GOT3 (cell line): ENCODE measurements at places on chromosomes 2 and 18.

DNA sequence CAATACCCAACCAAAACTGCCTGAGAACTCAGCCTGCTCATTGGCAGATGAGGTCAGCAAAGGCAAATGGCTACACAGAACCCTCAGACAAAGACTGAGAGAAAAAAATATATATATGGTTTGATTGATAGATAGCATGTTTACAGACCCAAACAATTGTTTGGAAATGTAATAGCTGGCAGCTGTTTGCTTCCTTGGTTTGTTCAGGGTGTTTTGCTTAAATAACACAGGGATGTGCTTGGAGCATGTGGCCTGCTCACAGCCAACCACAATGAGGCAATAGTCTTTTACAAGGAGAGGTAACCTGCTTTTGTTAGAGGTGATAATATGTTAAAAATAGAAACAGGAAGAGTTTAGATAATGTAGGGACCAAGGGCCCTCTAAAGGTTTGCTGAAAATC, 84.5 kb downstream of the PDK1 start:
- no peak for DNase-seq

DNA sequence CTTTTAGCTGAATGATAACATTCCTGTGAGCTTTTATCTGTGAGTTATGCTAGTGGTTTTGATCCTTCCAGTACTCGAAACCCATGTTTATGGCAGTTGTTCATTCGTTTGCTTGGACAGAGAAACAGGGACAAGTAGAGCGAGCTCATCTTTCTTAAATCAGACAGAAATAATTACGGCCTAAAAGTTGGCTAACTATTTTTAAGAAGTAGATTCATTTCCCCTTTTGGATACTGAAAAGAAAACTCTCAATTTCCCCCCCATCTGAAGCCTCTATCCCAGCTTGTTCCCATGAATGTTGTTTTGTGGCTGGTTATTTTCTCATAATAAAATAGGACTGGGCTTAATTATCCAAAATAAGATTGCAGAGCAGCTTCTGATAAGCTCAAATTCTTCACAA, 67.1 kb downstream of the ANTXR1 start:
- no peak for DNase-seq

DNA sequence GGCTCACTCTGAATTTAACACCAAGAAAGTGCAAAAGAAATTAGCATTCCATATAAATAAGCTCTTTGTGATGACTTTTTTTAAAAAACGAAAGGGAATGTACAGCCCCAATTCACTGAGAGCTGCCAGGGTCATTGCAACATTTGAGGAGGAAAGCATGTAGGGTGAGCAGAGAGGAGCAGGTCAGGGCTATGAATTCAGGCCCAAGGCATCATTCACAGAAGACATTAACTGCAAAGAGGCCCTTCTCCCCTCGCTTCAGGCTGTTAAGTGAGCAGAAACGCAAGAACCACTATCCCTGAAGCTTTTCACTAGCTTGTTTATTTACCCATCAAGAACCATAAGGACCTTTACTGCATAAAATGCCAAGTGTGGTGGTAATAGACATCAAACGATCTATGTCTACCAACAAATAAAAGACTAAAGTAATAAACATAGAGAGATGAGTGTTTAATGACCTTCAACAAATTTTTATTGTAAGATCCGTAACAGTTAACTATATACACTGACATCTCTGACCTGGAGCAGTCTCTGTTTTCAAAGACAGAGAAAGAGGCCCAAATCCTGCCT, 333.1 kb upstream of the HNRNPA3 start:
- no peak for DNase-seq

- DNase-seq = no peak
These were observed 9.0 kb upstream of the SFXN5 start for GRCh38 chr2:73080321-73081131.

GRCh38 chr18:57931038-57931437, 113.0 kb upstream of the NEDD4L start:
- DNase-seq = no peak

GRCh38 chr2:215397632-215398341, 38.1 kb downstream of the FN1 start:
- no peak for DNase-seq

DNA sequence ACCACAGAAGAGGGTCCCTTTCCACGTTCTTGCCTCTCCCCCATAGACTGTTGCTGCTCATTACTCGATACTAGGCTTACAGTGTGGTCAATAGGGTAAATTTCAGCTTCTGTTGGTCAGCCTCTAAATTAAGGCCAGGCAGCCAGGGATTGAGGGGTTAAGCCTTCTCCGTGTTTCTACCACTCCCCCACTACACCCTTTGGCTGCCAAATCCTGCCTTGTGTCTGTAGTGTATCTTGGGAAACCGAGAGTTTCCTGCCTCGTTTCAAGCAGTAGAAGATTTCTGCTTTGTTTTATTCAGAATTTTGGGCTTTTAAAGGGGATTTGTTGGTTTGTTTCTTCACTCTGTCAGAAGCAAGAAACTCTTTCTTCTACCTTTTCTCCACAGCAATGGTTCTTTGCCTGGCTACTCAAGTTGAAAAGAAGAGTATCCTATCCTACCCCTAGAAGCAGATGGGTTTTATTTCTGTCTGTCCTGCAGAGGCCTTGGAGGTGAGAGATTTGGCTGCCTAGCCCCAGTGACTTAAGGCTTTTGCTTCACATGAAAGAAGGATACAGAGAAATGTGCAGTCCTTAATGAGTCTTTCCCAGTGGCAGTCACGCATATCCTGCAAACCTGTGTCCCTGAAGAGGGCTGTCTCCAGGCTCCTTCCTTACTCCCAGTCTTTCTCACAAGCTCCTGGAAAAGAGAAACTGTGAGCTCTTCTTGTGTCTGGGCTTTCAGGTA, 261.5 kb upstream of the TANK start:
- DNase-seq = no peak

- no peak for DNase-seq
These were observed 31.0 kb upstream of the GREB1 start for GRCh38 chr2:11502740-11503292.

DNA sequence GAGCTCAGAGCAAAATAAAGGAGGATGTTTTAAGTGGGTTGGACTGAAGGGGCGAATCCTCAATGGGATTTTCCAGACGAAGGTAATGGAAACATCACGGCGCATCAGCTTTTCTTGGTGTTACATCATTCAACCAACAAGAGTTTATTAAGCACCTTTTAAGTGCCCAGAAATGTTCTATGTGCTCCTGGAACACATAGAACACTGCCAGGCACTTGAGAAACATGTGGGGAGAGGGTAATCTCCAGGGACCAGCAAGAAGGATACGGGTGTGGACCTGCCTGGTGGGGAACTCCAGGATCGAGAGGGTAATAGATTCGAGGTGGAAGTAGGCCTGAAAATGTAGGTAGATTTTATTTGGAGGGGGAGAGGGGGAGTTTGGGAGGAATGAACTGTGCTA, 168.6 kb downstream of the PRKCE start:
- no peak for DNase-seq

GRCh38 chr2:176566961-176567360, 297.7 kb downstream of the MTX2 start:
- no peak for DNase-seq

DNA sequence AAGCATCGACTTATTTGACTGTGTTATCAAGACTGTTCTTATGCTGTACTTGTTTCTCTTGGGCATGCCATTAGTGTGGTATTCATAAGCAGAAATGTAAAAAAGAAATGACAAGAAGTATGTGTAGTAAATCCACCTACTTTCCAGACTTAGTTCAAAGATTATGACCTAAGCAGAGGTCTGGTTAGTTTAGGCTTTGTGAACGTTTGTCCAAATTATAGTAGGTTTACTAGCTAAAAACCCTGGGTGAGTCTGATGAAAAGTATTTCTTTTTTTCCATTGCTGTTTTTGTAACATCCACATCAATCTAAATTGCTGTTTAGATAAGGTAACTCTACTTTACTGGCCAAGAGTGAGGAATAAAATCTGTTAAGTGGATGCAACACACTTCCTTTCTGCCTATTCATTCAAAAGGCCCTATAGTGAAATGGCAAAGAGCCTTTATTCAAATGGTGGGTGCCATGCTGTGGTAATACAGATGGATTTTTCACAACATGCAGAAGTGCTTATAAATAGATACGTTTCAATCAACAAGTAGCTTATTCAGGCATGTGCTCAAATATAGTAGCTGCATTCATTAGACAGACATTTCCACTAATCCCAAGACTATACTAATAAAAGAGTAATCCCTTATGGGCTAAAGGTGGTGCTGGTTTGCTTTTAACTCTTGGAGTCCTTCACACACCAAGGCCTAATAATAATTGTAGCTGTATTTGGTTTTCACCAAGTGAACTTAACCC, 122.5 kb upstream of the LTBP1 start:
- no peak for DNase-seq

DNA sequence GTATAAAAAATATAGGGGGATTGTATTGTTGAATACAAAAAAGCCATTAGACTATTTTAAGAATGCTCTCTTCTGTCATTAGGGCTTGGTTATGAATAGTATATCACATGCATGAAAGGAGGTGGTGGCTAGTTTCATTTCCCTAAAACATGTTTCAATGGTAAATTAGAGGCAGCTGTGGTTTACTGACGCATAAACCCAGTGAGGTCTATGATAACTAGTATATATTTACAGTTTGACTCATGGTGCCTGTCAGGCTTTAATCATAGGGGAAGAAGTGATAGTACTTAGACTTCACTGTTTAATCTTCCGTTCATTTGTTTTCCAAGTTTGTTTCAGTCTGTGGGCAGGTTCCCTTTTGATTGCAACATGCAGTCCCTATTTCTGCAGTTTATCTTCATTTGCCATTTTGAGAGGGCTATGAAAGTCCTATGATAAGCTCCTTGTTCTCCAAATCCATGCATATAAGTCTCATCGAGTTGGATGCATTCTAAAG, 55.1 kb upstream of the MAP4K3 start:
- DNase-seq = no peak

- DNase-seq = no peak
These were observed 73.9 kb downstream of the TGOLN2 start for GRCh38 chr2:85253890-85254289.

GRCh38 chr2:8049851-8050571, 631.8 kb upstream of the ID2 start:
- no peak for DNase-seq

DNA sequence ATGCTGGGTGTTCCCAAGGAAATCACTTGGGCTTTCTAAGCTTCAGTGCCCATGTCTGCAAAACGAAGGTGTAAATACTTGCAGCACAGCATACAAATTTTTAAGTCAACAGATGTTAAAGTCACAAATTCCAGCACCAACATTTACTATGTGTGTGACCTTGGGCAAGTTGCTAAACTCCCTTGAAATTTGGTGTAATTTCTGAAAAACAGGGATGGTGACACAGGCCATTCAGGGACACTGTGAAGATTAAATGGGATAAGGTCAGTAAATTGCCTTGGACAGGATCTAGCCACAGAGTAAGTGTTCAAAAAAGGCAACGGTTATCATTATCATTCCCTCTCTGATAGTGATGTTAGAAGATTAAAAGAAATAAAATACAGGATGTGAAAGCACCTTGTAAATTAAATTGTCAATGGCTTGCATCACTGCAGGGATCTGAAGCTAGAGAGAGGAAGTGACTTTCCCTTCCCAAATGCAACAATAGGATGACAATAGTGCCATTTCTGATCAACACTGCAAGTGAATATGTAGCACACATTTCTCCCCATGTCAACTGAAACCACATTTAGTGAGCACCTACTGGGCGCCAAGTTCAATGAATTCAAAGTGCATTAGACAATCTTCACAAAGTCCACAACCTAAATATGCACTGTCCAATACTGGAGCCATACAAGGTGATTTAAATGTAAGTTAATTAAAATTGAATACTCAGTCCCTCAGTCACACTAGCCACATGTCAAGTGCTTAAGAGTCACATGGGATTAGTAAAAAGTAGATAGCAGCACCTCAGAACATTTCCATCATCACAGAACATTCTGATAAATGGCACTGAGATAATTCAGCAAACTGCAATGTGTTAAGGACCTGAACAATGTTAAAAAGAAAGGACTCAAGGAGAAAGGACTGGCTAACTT, 81.2 kb downstream of the STK39 start:
- no peak for DNase-seq

DNA sequence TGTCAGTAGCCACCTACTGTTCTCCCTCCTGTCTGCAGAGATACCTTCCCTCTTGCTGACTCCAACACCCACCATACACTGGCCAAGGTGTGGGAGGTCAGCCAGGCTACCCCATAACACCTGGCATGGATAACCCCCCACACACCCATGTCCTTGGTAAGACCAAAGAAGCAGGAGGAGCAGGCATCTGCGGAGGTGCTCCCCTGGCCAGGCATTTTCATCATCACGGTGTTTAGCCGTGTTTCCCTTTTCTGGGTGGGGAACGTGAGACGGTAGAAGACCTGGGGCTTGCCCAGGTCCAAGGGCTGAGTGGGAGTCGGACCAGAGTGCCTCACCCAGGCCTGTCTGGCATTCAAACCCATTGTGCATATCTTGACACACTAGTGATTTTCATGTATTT, 150.3 kb downstream of the SMAD7 start:
- DNase-seq = no peak

DNA sequence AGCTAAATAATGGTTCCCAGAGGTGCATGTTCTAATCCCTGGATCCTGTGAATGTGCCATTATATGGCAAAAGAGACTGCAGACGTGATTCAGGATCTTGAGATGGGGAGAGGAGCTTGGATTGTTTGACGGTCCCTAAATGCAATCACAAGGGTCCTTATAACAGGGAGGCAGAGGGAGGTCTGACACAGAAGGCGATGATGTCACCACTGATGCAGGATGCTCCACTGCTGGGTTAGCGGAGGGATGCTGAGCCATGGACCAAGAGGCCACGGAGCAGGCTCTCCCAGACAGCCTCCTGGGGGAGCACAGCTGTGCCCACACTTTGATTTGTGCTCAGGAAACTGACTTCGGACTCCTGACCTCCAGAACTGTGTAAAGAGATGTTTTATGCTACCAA, 156.2 kb downstream of the UXS1 start:
- DNase-seq = no peak

GRCh38 chr18:79853303-79853992, 55.7 kb downstream of the KCNG2 start:
- DNase-seq = no peak

DNA sequence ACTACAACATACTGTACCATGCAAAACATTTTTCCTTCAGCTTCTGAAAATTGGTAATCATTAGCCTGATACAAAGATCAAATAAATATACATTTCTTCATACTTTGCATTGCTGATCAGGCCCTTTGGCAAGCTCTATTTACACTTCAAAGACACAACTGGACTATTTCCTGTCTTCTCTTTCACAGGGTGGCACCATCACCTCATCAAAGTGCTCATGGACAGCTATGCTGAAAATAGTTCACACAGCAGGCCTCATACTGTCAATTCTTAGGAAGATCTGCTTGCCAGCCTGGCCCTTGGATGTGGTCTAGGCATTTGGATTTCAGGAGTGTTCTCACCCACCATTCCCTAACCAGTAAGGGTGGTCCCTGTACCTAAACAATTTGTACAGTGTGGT, 33.9 kb downstream of the FBXO15 start:
- no peak for DNase-seq

- DNase-seq = no peak
These were observed 92.6 kb downstream of the CMPK2 start for GRCh38 chr2:6773007-6773693.

DNA sequence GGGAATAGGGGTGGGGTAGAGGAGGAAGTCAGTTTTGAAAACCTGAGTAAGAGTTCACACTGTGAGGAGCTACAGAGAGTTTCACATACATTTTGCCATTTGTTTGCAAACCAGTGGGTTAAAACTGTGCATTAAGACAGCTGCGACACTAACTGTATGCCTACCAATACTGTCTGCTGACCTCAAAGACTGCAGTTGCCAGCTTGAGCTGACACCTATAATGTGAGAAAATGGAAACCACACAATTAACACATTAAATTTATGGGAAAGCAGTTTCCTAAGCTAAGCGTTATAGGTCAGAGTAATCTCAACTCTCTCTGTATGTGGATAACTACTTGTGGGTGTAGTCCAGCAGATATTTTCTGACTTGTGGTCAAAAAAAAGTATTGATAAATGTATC, 756.6 kb upstream of the GCFC2 start:
- no peak for DNase-seq
